ENCODE measurements at places on chromosomes 16 and 17.

- no peak for DNase-seq
These were observed 16.7 kb downstream of the CCDC40 start for GRCh38 chr17:80053102-80053501.

DNA sequence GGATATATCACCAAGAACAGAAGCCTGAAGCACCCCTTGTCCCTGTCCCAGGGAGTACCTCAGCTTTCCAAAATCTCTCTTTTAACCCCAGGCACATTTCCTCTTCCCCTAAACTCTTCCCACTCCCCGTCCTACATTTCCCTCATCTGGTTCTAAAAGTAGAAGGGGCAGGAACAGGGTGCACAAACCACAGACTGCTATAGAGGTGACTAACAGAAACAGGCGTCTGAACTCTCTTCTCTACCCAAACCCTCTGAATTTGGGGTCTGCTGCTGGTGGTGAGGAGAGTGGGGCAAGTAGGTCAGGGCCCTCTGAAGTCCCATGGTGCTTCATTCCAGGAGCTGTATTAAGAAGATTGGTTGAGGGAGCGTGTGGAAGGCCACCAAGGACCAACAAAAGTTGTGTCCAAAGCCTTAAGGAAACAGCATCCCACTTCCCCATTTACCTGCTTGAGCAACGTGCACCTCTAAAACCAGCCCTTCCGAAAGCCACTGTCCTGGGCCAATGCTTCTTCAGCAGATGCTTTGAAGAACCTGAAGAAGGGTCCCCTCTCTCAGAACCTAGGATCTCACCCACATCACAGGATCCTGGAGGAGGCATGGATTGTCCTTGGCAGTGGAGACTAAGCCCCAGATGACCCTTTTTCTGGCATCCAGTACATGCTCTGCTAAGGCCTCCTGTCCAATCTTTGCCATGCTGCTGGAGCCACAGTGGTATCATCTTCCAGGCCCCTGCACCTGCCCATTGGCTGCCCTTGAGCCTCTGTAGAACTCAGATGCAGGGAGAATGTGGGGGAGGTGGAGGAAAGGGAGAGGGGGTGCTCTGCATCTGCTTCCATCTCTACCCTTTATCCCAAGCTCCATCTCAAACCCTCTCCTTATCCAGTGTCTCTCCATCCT is 5.7 kb upstream of the NR1D1 start:
- DNase-seq = no peak

- DNase-seq = no peak
These were observed 11.8 kb upstream of the TMEM98 start for GRCh38 chr17:32916134-32916533.

DNA sequence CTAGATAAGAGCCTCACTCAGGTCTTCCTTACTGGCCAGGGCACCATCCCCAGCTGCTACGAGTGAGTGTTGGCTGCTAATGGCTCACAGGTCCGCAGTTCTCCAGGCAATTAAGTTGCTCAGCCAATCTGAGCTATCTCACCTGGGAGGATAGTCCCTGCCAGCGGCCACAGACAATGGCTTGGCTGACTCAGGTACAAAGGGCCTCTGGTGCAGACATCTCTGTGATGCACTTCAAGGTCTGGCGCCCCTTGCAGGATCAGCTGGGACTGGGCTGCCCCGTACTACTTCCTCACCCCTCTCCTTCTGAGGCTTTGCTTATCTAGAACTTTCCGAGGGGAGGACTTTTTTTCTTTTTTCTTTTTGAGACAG is 49.2 kb upstream of the EMP2 start:
- no peak for DNase-seq

DNA sequence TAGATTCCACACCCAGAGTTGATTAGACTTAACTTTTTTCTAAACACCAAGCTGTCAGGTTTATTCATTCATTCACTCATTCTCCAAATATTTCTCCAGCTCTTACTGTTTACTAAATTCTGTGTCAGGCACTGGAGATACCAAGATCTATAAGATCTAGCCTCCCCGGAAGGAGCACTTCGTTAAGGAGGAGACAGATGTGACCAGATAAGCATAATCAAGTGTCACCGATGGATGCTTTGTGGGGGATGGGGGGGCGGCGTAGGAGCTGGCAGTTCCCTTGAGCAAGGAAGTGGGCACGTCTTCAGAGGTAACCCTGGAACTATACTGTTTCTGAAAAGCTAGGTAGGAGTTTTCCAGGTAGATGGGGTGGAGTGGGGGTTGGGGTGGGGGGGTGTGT is 3.8 kb upstream of the RPL26 start:
- no peak for DNase-seq

DNA sequence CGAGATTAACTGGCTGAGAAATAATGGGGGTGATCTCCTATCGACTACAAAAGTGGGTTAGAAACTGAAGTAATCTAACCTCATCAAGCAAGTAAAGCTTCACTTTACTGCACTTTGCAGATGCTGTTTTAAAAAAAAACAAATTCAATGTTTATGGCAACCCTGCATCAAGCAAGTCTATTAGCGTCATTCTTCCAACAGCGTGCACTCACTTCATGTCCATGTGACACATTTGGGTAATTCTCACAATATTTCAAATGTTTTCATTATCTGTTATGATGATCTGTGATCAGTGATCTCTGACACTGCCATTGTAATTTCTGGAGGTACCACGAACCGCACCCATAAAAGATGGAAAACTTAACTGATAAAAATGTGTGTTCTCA is 70.8 kb downstream of the KANSL1 start:
- no peak for DNase-seq

DNA sequence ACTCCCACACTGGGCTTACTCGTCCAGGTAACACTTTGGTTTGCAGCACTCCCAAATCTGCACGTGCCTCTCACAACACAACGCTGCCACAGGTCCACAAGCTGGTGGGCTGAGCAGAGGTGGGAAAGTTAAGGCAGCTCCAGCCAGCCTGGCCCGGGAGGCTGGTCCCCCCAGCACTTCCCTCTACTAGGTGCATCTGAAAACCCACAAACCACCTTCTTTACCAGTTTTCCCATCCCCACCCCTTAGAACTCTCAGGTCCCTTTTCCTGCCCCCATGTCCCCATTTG is 1.4 kb upstream of the GAA start:
- DNase-seq = no peak

DNA sequence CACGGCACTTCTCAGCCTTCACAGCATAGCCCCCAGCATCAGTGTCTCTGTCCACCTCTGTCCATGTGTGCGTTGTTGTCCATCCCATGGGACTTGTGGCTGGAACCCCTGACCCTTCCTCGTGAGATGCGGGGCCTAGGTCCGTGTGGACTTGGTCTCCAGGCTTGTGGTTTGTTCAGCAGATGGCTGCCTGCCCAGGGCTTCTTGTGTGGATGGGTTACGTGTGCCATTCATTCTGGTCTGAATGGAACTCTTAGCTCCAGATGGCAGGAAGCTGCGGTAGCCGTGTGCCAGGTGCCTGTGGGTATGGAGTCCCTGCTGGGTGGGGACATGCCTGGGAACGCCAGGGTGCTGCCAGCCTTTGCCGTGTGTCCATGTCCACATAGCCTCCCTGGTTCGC is 31.7 kb upstream of the NUDT16L1 start:
- no peak for DNase-seq

DNA sequence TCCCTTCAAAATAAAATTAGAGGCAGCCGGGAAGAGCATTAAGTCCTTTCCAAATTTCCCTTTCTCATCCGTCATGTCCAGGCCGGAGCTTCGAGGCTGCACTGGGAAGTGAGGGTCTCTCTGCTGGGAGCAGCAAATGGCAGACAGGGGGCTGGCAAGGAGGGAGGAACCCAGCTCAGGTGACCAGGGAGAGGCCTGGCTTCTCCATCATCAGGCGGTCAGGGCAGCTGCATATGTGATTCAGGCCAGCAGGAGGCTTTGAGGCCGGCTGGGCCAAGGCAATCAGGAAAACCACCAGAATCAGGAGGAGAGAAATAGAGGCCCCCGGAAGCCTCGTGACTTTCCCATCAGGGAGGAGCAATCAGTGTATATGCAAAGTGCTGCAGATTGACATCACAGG is 85.0 kb upstream of the RPL38 start:
- DNase-seq = no peak

- DNase-seq = no peak
These were observed 225.6 kb upstream of the HSBP1 start for GRCh38 chr16:83581994-83582747.

DNA sequence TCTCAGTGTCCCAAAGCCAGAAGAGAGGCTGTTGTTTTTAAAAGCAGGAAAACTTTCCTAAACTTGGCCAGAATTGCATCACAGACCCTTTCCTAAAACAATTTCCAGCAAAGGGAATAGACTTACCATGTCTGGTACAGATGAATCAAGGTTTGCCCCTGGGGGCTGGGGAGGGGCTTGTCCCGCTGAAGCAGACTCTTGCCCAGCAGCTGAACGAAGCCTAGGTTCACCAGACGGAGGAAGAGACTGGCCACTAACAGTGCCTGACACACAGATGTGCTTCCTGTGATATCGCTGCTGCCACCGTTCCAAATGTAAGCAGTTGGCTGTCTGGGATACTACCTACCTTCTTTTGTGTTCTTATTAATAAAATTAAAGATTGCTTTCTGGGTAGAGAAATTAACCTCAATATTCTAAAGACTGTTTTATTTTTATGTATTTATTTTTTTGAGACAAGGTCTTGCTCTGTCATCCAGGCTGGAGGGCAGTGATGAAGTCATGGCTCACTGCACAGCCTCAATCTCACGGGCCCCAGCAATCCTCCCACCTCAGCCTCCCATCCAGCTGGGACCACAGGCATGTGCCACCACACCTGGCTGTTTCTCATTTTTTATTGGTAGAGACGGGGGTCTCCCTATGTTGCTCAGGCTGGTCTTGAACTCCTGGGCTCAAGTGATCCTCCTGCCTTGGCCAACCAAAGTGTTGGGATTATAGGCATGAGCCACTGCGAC is 13.5 kb downstream of the PRCD start:
- DNase-seq = no peak
